ENCODE measurements at places on chromosomes 5 and 9.

- DNase-seq, result peak; percentile 84
Measured at GRCh38 chr5:96023518-96023917, 61.9 kb upstream of the ELL2 start.

DNA sequence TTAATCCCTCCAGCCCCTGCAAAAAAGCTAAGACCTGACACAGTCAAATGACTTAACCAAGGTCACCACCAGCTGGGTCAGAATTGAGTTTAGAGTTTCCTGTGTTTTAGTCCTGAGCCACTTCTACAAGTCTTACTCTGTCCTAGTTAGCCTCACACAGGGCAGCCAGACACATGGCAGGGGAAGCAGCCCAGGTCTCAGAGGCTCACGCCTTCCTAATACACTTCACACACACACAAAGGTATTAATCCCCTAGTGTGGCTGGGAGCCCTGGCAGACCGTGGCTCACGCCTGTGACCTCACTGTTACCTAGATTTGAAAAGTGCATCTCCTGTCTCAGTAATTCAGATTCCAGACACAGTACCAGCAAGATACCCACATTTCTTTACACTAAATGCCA, 77.4 kb upstream of the WWC1 start:
- DNase-seq, result no peak

DNA sequence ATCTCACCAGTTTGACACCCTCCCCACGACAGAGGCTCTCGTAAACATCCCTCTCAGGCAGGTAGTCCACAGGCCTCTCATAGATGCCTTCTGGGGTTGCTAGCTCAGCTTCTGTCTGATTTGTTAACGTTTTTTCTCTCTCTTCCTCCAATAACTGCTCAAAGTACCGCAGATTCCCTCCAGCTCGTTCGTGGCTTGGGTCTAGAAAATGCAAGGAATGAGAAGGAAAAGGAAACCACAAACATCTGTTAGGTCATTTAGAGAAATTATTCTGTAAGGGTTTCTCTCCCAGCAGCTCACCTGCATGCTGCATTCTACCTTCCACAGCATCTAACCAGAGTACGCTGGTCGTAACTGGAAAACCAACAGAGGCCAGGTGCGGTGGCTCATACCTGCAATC, 18.5 kb downstream of the P4HA2 start:
- DNase-seq, result peak; percentile 70

DNA sequence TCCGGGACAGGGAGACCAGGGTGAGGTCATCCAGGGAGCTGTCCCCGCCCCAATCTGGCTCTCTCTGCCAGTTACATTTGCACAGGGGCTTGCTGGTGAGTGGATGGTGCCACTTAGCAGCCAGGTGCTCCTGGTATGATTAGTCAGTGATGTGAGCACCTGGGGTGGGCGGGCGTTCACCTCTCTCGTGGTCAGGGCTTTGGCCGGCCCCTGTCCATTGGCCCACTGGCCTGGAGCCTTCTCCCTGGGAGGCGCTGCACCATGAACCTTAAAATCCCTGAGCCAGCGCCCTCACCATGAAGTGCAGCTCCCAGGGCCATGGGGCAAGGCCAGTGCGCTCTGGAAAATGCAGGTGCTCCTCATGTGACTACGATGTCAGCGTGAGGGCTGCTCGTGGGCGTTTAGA, 2.0 kb downstream of the NKD2 start:
- no peak for DNase-seq

- peak; percentile 60 for DNase-seq
Measured at GRCh38 chr5:143308731-143309130, 94.8 kb downstream of the NR3C1 start.

DNA sequence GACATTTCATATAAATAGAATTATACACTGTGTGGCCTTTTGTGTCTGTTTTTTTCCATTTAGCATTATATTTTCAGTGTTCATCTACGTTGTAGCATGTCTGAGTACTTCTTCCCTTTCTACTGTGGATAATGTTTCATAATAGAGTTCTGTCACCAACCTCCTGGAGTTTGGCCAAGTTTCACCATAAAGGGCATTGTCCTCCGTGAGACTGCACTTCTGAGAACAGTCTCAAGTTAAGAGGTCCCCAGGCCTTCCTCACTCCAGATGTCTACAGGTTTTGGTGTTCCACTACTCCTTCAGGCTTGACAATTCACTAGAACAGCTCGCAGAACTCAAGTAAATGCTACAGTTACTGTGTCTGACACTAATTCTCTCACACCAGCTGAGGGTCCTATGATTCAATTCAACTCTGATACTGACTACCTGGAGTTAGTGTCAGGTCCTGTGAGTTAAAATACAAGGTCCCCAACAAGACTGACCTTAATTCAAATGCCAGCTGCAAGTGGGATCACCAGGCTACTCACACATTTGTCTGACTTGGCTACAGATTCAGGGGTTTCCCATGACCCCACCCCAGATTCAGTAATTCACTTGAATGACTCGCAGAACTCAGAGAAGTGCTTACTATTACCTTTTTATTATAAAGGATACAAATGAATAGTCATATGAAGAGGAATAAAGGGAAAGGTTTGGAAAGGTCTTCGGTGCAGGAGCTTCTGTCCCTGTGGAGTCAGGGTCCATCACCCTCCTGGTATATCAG, 31.1 kb downstream of the SLC35A4 start:
- no peak for DNase-seq

GRCh38 chr9:110742741-110743371, 74.3 kb downstream of the MUSK start:
- peak; percentile 82 for DNase-seq

DNA sequence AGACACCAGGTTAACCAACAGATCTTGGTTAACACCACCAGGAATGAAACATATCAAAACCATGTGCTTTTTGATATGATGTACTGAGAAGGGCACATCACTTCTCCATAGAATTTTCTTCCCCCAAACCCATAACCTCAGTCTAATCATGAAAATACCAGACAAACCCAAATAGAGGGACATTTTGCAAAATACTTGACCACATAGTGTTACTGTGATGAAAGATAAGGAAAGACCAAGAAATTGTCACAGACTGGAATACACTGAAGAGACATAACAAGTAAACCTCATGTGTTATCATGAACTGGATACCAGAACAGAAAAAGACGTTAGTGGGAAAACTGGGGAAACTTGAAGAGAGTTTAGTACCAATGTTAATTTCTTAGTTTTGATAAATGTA, 74.9 kb upstream of the VCAN start:
- DNase-seq, result no peak

DNA sequence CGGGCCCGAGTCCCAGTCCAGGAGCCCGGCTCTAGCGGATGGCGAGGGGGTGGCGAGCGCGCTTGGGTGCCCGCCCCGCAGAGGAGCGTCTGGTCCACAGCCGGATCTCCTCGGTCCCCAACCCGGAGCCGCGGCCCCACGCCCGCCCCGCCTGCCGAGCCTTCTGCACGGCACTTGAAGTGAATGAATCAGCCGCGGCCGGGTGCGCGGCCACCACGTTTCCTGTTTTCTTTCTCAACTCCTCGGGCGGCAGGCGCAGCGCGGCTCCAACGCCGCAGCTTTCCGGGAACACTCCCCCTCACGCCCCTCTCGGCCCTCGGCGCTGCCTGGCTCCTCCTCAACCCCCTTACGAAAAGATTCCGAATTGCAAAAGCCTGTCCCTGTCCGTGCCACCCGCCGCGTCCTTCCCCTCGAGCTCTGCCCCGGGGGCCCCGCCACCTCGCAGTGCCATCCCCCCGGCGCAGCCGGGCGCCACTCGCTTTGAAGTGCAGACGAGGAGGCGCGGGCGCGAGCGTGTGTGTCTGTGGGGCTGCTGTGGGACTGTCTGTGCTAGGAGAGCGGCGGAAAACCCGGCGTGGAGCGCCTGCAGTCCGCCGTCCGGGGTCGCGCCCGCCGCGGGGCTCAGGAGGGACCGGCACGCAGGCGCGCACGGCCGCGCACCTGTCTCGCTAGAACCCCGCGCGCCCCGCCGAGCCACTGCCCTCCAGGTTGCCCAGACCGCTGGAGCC, 456.6 kb downstream of the RAB3C start:
- peak; percentile 85 for DNase-seq
